COR-L47 (cell line): ENCODE measurements at places on chromosomes 7 and 10.
A peak's percentile ranks its signal among the peaks of the same experiment; 100 is the strongest.

DNA sequence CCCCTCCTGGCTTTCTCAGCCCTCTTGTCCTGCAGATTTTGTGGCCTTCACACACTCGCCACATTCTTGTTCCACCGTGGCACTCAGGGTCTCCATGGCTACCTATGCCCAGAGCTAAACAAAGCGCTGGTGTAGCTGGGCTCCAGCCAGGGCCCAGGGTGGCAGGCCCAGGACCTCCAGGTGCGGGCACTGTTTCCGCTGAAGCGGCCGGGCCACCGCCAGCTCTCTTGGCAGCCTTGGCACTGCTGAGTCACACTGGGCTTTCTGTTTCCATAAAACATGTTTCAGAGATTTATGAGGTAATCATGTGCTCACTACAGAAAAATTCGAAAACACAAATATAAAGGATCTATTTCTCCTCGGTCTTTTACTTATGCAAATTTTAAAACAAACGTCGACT lies 51.3 kb downstream of the AOC1 start:
- peak; percentile 88 for DNase-seq

DNA sequence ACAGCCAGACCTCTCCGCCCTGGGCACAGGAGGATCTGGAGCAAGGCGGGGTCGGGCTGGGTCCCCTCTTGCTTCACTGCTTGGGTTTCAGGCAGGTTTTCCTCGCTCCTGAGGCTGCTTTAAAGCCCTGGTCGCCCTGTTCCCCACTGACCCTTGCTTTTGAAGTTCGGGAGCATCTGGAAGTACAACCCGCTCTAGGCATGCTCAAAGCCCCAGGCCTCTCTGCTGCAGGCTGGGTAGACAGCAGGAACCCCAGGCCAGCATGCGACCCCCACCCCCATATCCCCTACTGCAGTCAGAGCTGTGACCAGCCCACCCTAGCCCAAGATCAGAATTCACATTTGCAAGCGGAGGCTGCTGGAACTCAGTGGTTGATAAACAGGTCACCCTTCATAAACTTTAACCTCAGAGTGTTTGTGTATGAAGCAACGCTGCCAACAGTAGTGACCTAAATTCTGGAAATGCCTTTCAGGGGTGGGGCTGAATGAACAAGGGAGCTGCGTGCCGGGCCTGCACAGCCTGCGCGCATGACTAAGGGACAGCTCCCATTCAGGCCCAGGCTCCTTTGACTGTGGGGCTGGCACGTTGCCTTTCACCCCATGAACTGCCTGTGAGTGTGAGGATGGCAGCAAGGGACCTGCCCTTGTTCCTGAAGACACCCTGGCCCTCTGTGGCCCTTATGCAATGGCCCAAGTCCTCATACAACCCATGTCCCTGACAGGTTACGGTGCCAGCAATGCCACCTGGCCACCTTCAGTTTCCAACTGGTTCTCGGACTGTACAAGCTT lies 52.5 kb downstream of the PROSER2 start:
- no peak for DNase-seq

- DNase-seq, result no peak
Observed at GRCh38 chr7:159153511-159153910, 8.8 kb upstream of the VIPR2 start.

- no peak for DNase-seq
Observed at GRCh38 chr10:101229266-101230182, at the start of gene LBX1. Gene LBX1 (minus strand): TSS chr10:101229463. CDS start chr10:101228815, 648 bp downstream.

DNA sequence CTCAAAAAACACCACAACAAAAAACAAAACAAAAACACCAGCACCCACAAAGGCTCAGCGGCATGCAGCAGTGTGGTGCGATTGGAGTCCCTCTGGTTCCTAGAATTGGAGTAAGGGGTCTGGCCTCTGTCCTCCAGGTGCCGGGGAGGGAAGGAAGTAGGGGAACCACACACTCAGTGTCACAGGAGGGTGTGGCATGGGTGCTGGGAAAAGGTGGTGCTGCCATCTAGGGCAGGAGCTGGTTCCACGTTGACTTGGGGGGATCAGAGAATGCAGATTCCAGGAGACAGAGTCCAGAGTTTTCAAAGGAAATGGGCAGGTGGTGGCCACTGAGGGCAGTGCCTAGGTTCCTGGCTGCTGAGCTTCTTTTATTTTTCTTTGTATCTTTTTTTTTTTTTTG lies 19.8 kb upstream of the WIPI2 start:
- no peak for DNase-seq

DNA sequence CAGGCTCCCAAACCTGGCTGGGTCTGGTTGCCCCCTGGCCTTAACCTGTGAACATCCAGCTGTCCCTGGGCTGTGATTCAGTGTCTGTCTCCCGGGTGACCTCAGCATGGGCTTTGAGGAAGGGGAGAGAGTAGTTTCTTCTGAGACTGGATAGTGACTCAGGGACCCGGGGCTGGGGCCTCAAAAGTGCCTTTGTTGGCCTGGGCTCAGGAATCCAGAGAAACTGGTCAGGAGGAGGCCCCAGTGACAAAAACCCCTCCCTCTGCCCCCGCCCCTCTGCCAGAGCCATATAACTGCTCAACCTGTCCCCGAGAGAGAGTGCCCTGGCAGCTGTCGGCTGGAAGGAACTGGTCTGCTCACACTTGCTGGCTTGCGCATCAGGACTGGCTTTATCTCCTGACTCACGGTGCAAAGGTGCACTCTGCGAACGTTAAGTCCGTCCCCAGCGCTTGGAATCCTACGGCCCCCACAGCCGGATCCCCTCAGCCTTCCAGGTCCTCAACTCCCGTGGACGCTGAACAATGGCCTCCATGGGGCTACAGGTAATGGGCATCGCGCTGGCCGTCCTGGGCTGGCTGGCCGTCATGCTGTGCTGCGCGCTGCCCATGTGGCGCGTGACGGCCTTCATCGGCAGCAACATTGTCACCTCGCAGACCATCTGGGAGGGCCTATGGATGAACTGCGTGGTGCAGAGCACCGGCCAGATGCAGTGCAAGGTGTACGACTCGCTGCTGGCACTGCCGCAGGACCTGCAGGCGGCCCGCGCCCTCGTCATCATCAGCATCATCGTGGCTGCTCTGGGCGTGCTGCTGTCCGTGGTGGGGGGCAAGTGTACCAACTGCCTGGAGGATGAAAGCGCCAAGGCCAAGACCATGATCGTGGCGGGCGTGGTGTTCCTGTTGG lies at the start of gene CLDN4:
TSS of gene CLDN4 (plus strand) at position 316 of the 903 bp plus-strand sequence. CDS start at position 522, 206 bp downstream.
- DNase-seq, result no peak

GRCh38 chr10:97991871-97992270 lies 38.5 kb downstream of the CRTAC1 start:
- DNase-seq, result no peak

DNA sequence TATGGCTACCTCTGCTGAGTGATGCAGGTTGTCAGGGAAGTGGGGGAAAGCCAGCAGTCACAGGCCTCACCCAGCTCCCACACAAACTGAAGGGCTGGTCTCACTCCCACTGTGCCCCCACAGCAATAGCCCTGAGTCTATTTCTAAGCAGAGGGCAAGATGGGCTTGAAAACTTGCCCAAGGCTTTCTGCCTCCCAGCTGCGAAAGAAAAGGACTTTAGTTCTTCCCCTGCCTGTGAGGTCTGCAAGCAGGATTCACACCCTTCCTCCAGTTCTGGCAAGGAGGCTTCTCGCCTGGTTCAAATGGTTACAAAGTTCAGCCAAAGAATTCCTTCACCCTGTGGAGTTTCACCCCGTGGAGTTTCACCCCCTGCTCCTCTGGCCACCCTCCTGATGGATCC lies 63.3 kb upstream of the PRLHR start:
- no peak for DNase-seq

DNA sequence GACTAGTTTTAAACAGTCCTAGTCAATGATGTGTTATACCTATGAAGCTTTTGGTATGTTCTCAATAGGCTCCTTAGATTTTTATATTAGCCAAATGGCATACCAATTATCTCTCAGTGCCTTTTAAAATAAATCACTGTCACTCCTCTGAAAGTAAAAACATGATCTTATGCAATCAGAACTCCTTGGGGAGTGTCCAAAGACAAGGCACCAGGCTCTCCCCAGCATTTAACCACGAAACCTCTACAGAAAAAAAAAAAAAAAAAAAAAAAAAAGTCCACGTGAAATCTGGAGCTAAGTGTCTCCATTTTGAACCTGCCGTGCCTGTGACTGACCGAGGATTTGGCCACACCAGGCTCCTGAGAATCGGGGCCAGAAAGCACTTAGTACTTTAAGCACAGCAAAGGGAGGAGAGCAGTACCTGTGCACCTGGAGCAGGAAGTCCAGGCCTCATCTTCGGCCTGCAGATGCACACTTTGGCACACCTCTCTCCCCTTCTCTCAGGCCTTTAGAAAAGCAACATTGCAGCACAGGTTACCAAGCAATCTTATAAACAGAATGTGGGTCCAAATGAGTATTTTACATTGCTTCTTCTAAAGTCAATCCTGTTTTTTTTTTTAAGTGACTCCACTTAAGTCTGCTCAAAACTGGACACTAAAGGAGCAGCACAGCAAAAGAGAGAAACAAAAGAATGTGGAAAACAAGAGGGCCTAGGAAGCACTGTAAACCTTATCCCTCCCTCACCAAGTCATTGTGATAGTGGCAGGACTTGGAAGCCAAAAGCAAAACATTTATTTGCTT lies 1.5 kb downstream of the FAM13C start:
- no peak for DNase-seq

- no peak for DNase-seq
Observed at GRCh38 chr10:129330211-129330610, 136.8 kb upstream of the MGMT start.

- no peak for DNase-seq
Observed at GRCh38 chr7:98283127-98283886, 1.8 kb downstream of the BRI3 start.

GRCh38 chr7:32381024-32381601 lies 109.1 kb downstream of the LSM5 start:
- no peak for DNase-seq

- DNase-seq, result no peak
Observed at GRCh38 chr7:91181949-91182348, 82.3 kb upstream of the FZD1 start.

DNA sequence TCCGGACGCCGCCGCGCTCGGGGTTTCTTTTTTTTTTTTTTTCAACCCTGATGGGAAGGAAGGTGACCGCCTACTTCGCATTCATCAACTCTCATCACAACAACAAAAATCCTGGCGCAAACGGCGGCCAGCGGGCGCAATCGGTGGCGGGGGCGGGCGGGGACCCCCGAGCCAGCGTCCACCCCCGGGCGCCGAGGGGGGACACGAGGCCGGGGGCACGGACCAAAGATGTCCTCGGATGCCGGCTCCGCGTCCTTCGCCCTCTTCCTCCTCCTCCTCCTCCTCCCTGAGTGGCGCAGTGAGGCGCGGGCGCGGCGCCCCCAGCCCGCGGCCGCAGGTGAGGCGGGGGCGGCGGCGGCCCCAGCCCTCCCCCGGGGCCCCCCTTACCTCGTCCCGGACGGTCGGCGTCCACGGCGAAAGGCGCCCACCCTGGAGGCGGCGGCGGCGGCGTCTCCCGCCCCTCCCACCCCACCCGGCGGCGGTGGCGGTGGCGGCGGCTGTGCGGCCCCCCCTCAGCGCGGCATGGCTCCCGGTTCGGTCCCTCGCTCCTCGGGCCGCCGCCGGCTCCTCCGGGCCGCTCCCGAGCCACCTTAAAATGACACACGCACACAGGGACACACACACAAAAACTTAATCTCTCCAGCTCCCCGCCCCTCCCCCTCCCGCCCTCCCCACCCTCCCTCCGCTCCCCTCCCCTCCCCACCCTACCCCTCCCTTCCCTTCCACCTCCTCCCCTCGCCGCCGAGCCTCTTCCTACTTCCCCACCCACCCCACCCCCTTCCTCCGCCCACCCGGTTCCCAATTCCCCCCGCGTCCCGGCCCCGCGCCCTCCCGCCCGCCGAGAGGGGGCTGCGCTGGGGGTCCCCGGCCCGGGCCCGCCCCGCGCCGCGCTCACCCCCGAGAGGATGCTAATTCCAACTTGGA lies at the start of gene CTBP2:
TSS of gene CTBP2 (minus strand) at position 632 of the 924 bp plus-strand sequence.
- no peak for DNase-seq

DNA sequence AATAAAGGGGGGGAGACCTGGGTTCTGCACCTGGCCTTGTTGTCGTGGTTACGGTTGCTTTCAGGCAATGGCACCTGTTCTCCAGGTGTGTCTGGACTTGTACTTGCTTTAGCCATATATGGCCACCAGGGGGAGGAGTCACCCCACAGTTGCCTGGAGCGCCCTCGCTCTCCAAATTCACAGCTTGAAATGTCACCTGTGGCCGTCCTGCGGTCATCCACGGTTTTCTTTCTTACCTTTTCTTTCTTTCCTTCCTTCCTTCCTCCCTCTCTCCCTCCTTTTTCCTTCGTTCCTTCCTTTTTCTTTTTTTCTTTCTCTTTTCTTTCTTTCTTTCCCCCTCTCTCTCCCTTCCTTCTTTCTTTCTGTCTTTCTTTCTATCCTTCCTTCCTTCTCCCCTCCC lies 157.2 kb upstream of the ZNF92 start:
- DNase-seq, result peak; percentile 79

GRCh38 chr10:128812000-128812399 lies 655.0 kb upstream of the MGMT start:
- no peak for DNase-seq

- no peak for DNase-seq
Observed at GRCh38 chr7:159212226-159212625, 67.6 kb upstream of the VIPR2 start.

GRCh38 chr7:16801111-16801542 lies 3.7 kb downstream of the AGR2 start:
- DNase-seq, result peak; percentile 66

GRCh38 chr10:121667948-121668313 lies 69.7 kb upstream of the FGFR2 start:
- no peak for DNase-seq

GRCh38 chr10:59582058-59582457 lies 127.6 kb downstream of the SLC16A9 start:
- DNase-seq, result no peak

- no peak for DNase-seq
Observed at GRCh38 chr10:7261351-7261750, 149.5 kb downstream of the SFMBT2 start.

- DNase-seq, result no peak
Observed at GRCh38 chr10:57141708-57142107, 780.6 kb upstream of the ZWINT start.

- DNase-seq, result no peak
Observed at GRCh38 chr7:142889816-142890215, 4.3 kb upstream of the TRPV6 start.

- no peak for DNase-seq
Observed at GRCh38 chr10:79351332-79351731, 4.1 kb downstream of the PPIF start.

- no peak for DNase-seq
Observed at GRCh38 chr10:6522230-6522629, 57.8 kb downstream of the PRKCQ start.

GRCh38 chr7:88042157-88042556 lies 108.1 kb downstream of the ADAM22 start:
- DNase-seq, result no peak

DNA sequence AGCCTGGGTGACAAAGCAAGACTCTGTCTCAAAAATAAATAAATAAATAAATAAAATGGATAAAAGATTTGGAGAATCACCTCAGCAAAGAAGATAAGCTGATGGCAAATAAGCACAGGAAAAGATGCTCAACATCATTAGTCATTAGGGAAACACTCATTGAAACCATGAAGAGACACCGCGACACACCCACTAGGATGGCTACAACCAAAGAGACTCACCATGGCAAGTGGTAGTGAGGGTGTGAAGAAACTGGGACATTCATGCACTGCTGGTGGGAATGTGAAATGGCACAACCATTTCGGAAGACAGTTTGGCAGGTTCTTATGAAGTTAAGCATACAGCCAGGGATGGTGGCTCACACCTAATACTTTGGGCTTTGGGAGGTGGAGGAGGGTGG lies 37.8 kb upstream of the FXYD4 start:
- no peak for DNase-seq

- peak; percentile 72 for DNase-seq
Observed at GRCh38 chr7:5699467-5700384, 81.7 kb downstream of the RNF216 start.
